ENCODE measurements at places on chromosomes 2 and 18.

DNA sequence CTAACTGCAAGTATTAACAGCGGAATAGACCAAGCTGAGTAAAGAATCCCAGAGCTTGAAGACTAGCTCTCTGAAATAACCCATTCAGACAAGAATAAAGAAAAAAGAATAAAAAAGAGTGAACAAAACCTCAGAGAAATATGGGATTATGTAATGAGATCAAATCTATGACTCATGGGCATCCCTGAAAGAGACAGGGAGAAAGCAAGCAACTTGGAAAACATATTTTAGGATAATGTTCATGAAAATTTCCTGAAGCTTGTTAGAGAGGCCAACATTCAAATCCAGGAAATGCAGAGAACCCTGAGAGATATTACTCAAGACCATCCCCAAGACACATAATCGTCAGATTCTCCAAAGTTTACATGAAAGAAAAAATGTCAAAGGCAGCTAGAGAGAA is 17.3 kb downstream of the PFN4 start:
- DNase-seq: no peak

DNA sequence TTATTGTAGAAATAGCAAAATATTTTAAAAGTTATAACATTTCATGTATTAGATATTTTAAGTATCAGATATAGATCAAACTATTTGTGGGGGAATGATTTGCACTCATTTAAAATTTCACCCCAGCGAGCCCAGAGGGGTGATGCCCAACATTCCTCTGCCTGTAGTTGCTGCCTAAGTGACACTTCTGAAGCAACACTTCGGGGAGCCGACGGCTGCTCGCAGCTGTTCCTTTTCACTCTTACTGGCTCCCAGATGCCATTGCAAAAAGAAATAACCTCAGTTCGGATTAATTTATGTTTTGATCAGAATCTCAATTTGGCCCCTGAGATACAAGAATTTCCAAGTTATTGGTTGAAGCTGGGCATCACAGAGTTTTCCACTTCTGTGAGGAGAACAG is 603.8 kb downstream of the PLCL1 start:
- DNase-seq: no peak

GRCh38 chr2:158024288-158024898 is 77.3 kb upstream of the UPP2 start:
- peak; percentile 33 for DNase-seq

- no peak for DNase-seq
These were observed 10.2 kb upstream of the CHN1 start for GRCh38 chr2:175015340-175015739.

DNA sequence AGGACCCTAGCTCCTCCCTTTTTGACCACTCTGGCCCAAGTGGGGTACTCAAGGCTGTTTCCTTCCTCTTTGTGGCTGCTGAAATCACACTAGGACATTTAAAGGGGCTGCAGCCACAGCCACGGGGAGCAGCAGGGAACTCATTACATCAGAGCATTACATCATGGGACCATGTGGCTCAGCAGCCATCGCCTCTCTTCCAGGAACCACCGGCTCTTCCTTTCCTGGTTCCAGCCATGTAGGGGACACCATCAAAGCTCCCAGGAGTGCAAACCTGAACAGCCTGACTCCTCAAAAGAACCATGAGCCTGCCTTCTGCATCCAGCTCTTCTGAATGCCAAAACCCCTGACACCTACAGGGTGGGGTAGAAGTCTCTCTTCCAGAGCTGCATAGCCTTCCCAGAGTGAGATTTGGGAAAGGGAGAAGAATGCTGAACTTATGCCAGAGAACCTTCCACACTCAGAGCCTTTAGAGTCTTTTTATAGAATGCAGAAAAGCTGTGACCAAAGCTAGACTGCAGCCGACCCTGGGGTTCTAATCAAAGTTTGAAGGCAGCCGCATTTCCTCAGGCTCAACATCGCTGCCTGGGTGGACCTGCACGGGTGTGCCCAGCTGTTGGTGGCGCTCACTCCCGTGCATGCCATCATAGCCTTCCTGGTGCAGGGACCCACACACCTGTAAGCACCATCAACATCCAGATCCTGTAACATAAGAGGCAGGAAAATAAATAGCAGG is 121.7 kb downstream of the KLHL29 start:
- no peak for DNase-seq

GRCh38 chr2:202965810-202966460 is 48.7 kb upstream of the NBEAL1 start:
- no peak for DNase-seq

DNA sequence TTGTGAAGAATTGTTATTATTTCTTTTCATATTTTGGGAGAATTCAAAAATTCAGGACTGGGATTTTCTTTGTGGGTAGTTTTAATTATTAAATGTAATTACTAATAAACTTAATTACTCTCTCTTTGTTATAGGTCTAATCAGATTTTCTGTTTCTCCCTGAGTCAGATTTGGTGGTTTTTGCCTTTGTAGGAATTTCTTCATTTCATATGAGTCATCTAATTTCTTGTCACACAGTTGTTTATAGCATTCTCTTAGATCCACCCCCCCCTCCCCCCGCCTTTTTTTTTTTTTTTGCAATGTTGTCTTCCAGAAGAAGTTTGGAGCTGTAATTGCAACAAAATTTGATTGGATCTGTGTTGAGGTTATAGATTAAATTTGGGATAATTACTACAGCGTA is 26.0 kb upstream of the GALR1 start:
- DNase-seq: no peak

DNA sequence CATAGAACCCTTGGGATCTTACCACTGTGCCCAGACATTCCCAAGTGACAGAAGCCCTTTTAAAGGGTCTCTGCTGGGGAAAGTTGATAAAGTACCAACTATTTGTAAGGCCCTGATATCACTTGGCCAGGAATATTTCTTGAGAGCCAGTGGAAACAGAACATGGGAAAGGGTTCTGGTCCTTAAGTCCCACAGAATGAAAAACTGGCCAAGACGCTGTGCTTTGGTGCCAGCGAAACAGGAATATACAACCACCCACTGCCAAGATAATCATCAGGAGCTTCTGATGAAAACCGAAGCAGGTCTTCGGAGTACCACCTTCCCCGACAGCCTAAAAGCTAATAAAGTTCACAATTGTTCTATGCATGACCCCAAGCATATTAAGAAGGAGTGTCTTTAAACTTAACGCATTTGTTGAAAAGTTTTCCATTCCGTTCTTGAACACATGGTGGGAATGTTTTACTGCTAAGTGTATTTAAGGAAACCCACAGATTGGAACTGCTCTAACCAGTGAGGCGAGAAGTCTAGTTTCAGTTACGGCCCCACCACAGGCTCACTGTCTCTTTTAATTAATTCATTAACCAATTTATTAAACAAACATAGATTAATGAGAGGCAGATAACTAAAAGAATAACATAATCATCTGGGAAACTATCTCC is 152.6 kb downstream of the ANKRD44 start:
- DNase-seq: no peak

DNA sequence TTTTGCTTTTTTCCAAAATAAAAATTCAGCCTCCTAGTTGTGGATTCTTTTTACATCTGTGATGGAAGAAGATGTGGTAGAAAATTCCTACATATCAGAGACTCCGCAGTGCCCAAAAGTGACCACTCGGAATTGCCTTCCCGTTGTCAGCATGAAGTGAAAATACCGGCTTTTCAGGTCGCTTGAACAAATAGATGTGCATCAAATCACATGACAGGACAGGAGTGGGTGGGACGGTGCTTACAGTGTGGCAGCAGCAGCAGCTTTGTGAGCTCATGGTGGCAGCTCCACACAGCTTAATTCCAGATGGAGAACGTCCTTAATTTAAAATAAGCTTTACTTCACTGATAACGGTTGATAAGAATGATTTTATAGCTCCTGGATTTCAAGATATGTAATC is 20.3 kb downstream of the SALL3 start:
- no peak for DNase-seq

DNA sequence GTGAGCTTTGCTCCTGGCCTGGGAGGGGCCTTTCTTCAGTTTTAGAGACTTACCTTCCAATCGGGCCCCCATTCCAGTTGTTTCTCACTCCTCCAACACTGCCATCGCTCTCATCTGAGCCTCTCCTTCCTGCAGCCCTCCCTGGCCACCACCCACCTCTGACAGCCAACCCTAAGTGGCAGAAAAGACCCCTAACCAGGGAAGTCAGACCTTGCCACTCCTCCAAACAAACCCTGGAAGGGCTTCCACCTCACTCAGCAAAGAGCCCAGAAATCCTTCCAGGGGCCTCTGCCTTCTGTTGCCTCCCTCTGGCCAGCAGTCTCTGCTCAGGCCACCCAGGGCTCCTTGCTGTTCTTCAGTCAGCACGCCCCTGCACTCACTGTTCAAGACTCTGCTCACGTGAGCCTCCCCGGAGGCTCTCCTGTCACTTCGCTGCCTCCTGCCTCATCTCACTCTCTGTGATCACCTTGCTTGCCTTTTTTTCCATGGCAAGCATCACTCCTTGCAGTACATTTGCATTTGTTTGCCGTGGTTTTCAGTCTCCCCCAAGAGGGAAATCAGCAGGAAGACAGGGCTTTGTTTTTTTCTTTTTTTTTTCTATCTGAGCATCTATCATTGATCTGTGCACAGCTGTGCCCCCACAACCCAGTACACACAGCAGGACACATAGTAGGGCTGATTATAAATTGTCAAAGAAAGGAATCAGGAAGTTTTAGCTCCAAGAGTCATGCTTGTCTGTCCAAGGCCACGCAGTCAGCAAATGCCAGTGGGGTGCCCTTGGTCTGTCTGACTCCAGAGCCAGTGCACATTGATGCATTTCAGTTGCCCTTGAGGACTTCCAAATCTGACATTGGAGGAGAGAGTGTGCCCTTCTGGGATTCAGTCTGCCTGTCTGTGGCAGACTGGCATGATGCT is 83.9 kb downstream of the INHBB start:
- no peak for DNase-seq

DNA sequence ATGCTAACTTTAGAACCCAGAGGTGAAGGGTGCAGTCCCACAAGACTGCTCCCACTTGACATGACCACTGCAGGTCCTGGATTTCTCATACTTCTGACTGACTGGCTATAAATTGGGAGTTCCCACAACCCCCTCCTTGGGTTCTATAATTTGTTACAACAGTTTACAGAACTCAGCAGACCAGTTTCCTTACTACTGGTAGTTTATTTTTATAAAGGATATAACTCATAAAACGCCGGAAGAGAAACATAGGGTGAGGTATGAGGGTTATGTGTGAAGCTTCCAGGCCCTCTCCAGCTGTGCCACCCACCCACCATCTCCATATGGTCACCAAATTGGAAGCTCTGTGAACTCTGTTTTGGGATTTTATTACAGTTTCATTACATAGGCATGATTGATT is 839.6 kb downstream of the TSN start:
- no peak for DNase-seq

GRCh38 chr2:38214209-38214717 is 138.3 kb upstream of the CYP1B1 start:
- DNase-seq: no peak
